Astrocyte of the cerebellum (primary cell): ENCODE measurements at places on chromosomes 2 and 18.

DNA sequence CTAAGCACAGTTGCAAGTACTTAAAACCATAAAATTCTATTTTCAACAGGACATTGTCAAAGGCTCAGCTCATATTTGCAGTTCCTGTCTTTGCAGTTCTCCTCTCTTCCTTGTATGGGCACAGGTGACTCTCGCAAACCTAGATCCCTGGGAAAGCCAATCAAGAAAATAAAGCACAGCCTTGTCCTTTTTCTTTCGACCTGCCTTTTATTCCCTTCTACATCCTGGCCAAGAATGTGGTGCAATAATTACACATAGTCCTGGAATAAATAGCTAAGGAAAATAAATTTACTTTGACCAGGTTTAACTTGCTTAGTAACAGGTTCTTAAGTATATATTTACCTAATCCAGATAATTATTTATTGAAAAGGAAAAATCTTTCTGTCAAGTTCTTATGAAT, 20.2 kb downstream of the ATG16L1 start:
- DNase-seq = no peak

- no peak for DNase-seq
Measured at GRCh38 chr2:232485757-232486557, 1.7 kb downstream of the ECEL1 start.

- DNase-seq = no peak
Measured at GRCh38 chr2:224126440-224126839, 87.4 kb upstream of the SERPINE2 start.

DNA sequence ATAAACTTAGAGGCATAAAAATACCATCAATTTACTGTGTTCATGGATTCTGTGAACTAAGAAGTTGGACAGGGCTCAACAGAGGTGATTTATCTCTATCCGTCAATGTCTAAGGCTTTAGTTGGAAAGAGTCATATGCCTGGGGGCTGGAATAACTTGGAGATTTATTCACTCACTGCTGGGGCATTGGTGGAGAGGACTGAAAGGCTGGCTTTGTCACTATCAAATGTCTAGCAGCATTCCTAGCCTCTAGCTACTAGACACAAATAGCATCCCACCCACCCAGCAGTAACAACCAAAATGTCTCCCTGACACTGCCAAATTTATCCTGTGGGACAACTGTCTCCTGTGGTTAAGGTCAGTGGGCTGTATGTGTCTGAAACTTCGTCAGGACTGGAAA, 71.0 kb downstream of the EVA1A start:
- DNase-seq = no peak

DNA sequence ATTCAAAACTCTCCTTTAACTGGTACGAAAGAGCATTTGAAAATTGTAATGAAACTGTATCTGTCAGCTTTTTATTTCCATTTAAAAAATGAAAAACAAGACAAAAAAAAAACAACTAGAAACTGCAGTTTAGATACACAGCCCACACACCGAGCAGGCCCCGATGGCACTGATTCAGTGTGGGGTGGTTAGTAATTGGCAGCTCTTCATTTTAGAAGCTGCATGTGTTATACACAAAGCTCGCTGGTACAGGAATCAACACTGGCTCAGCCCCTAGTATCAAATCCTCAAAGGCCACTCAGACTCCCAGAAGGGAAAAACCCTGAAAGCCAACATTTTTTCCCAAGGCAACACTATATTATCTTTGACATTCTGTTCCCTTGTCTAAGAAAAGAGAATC, 30.5 kb upstream of the RMDN2 start:
- DNase-seq = peak; percentile 51

DNA sequence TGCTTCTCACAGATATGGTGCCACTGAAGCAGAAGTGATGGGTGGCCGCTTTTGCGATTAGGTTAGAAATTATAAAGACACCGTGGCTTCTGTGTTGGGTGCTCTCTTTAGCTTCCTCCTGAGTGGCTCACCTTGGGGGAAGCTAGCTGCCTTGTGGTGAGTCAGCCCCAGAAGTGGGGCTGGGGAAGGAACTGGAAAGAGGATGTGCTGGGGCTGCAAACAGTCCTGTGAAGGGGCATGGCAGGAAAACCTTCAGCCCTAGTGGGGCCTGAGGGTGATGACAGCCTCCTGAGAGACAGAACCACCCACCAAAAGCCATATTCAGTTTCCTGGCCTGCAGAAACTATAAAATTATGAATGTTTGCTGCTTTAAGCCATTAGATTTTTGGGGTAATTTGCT, 8.9 kb upstream of the ASB18 start:
- no peak for DNase-seq

DNA sequence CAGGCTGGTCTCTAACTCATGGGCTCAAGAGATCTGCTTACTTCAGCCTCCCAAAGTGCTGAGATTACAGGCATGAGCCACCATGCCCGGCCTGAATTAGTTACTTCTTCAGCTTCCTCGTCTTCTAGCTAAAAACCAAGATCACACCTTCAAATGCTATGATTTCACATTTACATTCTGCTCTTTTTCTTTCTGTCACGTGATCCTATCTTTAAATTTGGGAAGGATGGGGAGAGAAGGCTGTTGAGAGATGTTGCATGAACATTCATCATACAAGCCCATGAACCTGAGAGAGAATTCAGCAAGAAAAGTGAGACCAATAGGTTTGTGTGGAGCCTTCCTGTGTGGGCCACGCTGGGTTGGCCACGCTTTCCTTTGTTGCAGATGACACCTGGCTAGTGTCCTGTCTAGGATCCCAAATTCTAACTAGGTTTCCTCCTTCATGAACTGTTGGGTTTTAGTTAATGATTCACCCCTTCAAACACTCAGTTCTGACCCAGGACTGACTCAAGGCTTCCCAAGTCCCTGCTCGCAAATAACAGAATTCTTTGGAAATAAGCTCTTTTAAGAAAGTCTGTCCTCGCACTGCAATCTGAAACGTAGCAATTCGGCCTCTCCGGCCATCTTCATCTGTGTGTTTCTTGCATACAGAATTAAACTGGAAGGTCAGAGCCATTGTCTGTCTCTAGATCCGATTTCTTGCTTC, 57.3 kb upstream of the CREB1 start:
- no peak for DNase-seq
